MG63 (cell line): ENCODE measurements at places on chromosomes 4 and X. TPM values are rescaled to one million over a fixed set of nuclear protein-coding genes. Genes with fewer than 3 reads are reported as not detected.

- no peak for DNase-seq
Measured at GRCh38 chrX:19194285-19195242, 72.3 kb upstream of the ADGRG2 start.

- DNase-seq = no peak
Measured at GRCh38 chrX:123923211-123923610, 38.3 kb upstream of the STAG2 start.

Gene FGFBP2
- total RNA-seq = not detected in 2 replicates

DNA sequence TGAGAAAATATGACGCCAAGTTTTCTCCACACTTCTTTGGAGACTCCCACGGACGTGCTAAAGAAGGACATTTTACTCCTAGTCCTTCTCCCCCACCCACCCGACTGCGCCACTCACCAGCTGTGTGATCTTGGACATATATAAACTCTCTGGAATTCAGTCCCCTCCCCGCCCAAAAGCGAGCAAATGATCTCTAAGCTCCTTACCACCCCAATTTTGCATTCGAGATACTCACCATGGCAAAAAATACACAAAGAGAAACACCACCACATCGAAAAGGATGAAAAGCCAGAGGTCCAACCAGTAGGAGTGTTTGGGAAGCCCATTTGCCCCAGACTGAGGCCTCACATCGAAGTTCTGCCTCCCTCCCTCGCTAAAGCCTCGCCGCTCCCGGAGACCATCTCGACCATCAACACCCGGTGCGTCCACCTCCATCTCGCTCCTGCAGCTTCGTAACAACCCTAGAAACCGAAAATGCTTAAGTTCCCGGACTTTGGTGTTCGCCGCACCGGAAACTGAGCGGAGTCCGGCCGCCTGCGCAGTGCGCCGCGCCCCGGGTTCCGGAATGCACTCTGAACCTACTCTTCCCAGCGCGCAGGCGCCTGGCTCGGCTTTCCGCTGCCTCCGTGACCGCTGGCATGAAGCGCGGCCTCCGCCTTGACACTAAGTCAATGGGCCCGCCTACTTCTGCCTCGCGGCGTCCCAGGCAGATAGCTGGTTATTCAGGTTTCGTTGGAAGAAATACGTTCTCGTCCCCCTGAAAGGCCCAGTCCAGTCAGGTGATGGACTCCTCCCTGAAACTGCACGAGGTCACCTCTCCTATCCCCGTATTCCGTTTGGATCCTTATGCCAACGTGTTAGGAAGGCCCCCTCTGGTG is 21.6 kb downstream of the FABP2 start:
- DNase-seq = peak; percentile 91

- DNase-seq = no peak
Measured at GRCh38 chr4:83581411-83582288, 45.7 kb downstream of the GPAT3 start.

GRCh38 chr4:10530137-10530786 is 73.0 kb upstream of the ZNF518B start:
- DNase-seq = peak; percentile 9

GRCh38 chr4:10672379-10672778 is 12.2 kb downstream of the CLNK start:
- DNase-seq = no peak

GRCh38 chr4:189519186-189519585 is 421.5 kb upstream of the FRG1 start:
- no peak for DNase-seq

- DNase-seq = no peak
Measured at GRCh38 chrX:154818916-154819770, 13.9 kb upstream of the MPP1 start.

Gene PDZD4
- total RNA-seq = 1.5 and 5.8 TPM in 2 replicates

Gene DDIT4L
- total RNA-seq = 0.07 and 0.44 TPM in 2 replicates

Gene WAS
- total RNA-seq = 0.79 TPM in 1 of 2 replicates, not detected in the other

GRCh38 chr4:176794651-176795050 is 1.9 kb upstream of the VEGFC start:
- no peak for DNase-seq

- no peak for DNase-seq
Measured at GRCh38 chrX:302975-303374, 15.6 kb downstream of the GTPBP6 start.

- no peak for DNase-seq
Measured at GRCh38 chrX:66731398-66731797, 92.5 kb upstream of the EDA2R start.

Gene NRK
- not detected in 2 replicates for total RNA-seq

Gene COPS4
- 127 and 147 TPM in 2 replicates for total RNA-seq

DNA sequence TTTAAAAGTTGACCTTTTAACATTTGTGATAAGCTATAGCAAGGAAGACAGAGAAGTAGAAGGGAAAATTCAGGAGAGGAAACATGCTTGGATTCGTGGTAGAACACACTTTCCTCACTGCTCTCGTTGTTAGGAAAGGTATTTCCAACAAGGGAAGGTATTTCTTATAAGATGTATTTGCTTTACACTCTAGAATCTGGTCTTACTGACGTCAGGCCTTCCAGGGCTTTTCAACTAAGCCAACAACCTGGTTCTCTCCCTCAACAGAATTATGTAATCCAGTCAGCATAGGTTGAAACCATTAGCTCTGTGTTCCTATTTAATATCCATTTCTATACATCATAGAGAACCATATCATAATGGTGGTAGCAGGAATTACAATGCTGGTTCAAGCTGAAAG is 241.9 kb downstream of the SLC39A8 start:
- no peak for DNase-seq

Gene FAM47A
- not detected in 2 replicates for total RNA-seq

DNA sequence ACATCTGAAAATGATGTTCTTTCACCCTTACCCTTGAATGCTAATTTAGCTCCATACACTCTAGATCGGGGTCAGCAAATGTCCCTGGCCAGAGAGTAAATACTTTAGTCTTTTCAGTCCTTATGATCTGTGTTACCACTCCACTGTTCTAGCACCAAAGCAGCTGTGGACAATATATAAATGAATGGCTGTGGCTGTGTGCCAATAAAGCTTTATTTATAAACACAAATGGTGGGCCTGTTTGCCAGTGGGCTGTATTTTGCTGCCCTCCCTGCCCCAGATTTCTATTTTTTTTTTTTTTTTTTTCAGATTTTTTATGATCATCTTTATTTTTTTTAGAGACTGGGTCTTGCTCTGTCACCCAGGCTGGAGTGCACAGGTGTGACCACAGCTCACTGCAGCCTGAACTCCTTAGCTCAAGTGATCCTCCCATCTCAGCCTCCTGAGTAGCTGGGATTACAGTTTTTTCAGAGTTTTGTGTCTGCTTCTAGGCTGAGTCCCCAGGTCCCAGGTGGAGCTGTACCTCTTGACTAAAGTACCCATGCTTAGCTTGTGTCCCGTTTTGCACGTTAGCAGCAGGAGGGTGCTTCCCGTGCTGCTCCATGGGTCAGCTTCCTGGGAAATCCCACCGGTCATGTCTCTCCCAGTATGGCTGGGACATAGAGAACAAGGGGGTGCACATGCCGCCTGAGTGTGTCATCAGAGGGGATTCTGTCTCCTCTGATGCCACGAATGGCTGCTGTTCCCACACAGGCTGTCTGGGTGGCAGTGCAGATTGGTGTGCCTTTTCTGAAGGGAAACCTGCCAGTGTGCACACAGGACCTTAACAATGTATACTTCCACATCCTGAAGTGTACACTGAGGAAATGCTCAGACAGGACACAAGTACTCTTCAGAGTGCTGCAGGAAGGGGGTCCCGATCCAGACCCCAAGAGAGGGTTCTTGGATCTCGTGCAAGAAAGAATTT is 16.0 kb upstream of the GRPEL1 start:
- no peak for DNase-seq

Gene REPS2
- 0.07 TPM in 1 of 2 replicates, not detected in the other for total RNA-seq

GRCh38 chrX:78387364-78387763 is 60.0 kb upstream of the CYSLTR1 start:
- DNase-seq = no peak

Gene APEX2
- 3.1 and 6.4 TPM in 2 replicates for total RNA-seq

Gene PPEF2
- total RNA-seq = not detected in 2 replicates

- no peak for DNase-seq
Measured at GRCh38 chr4:111136967-111137366, 514.1 kb upstream of the PITX2 start.
